ENCODE measurements at places on chromosomes 11 and 22.
A peak's percentile ranks its signal among the peaks of the same experiment; 100 is the strongest.

DNA sequence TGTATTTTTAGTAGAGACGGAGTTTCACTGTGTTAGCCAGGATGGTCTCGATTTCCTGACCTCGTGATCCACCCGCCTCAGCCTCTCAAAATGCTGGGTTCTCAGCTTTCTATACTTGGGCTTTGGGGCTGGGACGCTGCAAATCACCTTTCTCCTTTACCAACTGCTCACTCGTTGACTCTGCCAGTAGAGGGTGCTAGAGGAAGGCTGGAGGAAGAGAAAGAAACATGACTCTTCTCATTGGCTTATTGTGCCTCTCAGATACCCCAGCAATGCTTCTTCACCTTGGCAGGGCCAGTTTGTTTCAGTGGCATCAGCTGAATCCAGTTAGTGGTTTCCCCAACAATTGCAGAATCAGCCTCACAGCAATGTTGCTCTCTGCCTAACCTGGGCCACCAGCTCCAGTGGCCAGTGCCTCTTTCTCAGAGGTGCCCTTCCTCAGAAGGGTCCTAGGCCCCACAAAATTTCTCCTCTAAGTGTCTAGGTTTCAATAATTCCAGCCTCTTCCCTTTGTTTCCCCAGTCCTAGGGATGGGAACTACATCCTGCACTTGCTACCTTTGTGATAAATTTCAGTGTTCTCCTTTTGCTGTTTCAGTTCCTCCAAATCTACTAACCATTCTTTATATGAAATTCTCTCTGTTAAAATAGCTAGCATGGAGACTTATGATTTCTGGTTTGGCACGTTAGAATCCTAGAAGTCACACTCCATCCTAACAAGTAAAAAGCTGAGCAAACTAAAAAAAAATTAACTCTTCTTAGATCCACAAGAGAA lies 71.5 kb upstream of the VSTM5 start:
- peak; percentile 0 for DNase-seq

GRCh38 chr11:12390687-12391110 lies 13.3 kb downstream of the PARVA start:
- peak; percentile 36 for DNase-seq

DNA sequence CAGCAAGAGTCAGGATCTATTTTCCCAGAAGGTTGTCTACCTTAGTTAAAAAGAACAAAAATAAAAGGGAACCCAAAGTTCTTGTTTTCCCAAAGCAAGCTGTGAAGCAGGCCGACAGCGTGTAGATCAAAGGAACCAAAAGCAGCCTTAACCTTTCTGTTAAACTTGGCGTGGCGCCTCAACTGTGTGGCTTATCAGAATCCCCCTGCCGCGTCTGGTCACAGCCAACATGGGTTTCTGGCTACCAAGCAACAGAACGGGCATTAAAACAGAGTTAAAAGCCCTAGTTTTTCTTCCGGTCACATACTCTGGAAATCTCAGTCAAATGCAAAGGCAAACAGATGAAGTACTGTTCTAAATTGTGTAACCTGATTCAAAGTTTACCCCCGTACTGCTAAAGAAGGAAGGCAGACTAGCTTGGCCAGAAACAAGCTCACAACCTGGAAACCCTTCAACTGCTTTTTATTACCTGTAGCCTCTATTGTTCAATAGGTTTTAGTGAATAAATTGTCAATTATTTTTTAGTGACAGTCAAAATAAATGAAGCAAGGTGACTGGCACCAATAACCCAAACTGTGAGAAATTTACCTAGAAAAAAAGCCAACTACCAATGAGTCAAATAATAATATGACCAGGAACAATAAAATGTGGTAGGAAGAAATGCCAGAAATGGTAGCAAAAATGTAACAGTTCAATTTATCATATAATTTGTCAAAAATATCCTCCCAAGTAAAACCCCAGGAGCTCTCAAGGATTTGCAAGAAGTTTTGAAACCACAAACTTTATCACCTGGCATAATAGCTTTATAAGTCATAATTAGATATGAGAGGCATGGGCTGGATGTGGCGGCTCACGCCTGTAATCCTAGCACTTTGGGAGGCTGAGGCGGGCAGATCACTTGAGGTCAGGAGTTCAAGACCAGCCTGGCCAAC lies 21.4 kb downstream of the CHKA start:
- DNase-seq, result no peak

DNA sequence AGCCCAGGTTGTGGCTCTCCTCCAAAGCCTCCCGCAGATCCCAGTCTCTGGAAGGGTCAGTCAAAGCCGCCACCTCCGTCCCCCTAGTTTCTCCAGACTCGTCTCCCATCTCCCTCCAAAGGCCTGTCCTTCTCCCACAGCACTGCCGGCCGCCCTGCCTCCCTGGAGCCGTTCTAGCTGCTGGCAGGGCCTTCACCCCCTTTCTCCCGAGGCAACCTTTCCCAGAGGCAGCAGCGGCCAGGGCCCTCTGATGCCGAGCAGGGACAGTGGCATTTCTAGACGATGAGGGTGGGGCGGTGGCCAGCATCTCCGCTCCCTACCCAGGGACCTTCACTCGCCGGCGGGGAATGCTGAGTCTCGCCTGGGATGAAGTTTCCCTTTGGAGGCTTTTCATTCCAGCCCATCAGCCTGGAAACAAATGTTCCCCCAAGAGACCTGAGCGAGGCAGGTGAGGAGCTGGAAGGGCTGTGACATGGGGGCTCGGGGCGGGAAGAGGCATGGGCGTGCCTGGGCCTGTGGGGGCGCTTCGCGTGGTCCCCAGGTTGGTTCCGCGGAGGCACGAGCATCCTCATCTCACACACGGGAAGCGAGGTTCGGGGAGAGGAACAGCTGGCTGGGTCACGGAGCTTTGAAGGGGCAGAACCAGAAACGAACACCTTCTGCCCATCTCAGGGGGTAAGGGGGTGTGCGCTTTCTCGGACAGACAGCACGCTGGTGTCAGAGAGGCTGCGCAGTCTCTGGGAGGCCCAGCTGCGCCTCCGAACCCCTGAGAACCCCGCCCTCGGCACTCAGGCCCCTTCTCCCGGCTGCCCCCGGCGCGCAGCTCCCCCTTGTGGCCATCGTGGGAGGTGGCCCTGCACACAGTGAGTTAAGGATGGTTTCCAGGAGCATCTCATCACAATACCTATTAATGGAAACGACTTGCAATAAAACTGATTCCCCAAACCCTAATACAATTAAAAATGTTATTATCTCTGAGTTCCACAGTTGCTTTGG lies 18.1 kb upstream of the KLHL35 start:
- no peak for DNase-seq

- DNase-seq, result peak; percentile 34
Measured at GRCh38 chr11:2390725-2391151, 9.8 kb upstream of the TSSC4 start.

- DNase-seq, result no peak
Measured at GRCh38 chr11:60925868-60926267, 1.6 kb downstream of the TMEM132A start.

- DNase-seq, result no peak
Measured at GRCh38 chr11:110293389-110293788, 3.0 kb downstream of the RDX start.

DNA sequence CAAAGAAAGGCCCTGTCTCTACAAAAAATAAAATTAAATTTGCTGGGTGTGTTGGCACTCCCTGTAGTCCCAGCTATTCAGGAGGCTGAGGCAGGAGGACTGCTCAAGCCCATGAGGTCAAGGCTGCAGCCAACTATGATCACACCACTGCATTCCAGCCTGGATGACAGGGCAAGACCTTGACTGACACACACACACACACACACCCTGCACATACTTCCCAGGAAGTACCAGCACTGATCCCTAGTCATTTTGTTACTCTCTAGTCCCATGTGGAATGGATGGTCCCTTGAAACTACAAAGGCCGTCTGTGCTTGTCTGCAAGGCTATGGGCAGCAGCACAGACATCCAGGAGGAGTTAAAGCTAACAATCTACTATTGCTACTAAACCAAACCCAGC lies 59.7 kb upstream of the CYP2D6 start:
- DNase-seq, result no peak

GRCh38 chr11:7874056-7874455 lies 57.0 kb downstream of the OR10A6 start:
- no peak for DNase-seq

DNA sequence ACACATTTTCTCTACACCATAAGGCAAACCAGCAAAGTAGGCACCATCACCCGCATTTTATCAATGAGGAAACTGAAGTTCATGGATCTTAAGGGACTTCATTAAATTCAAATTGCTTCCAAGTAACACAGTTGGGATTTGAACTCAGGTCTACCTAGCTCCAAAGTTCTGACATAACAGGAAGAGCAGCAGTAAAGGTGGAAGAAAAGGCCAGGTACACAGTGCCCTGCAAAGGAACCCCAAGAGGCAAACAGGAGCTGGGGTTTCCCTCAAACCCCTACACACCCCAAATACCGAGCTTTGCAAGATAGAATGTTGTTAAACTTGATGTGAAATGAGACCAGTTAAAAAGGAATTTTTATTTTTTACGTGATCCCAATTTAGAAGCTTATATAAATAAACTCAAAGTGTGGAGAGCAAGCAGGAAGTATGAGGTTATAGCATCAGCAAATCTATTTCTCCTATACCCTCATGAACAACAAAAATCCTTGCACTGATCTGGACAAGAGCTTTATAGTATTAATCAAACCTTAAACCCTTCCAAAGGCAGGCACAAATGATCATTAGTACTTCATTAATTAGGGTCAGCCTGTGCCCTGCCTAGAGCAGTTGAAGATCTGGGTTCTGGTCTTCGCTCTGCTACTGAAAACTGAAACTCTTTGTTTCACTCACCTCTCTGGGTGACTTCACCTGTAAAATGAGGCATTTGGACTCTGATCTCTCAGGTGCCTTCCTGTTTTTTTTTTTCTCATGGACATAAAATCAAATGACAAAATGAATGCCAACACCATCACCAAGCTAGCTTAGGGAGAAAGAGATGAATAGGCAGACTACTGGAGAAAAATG lies 36.5 kb downstream of the SYTL2 start:
- no peak for DNase-seq

GRCh38 chr22:20918663-20919218 lies 1.5 kb downstream of the CRKL start:
- DNase-seq, result no peak

DNA sequence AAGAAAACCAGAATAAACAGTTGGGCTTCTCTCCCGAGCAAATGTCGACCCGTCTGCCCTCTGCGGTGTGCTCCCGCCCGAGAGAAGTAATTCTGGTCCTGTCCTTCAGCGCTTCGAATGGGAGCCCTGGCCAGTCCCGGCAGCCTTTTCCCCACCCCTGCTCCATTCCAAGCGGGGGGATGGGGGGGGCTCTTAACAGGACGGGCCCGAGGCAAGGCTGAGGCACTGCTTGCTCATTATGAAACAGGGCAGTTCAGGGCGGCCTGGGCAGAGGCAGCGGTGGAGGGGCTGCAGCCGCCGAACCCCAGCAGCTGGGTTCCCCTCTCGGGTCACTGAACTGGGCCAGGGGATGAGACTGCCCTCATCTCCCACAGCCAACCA lies 9.1 kb downstream of the BACE1-AS start:
- peak; percentile 9 for DNase-seq

DNA sequence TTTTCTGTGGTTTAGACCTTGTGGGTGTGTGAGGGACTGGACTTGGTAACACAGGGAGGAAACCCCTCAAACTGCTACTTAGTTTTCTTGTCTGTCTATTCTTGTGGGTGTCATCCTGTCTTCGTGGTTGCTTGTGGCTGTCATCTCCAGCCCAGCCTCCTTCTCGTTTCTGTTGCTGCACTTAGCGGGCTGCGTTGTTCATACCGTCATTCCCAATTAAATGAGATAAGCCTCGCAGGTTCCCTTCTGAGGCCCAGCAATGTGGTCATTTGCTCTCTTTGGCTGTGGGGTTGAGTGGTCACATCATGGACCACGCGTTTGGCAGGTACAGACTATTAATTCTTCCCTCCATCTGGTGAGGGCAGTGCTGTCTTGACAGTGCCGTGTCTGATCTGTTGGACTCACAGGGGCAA lies 18.8 kb downstream of the PANX1 start:
- no peak for DNase-seq

All from NCI-H2227 treated with DMSO at 0.1 percent for 48 hours (cell line).